ENCODE measurements at places on chromosomes 1 and 21.
A peak's percentile ranks its signal among the peaks of the same experiment; 100 is the strongest.

GRCh38 chr1:36520056-36520455 lies 37.3 kb upstream of the CSF3R start:
- no peak for DNase-seq

GRCh38 chr1:8477983-8478362 lies 160.1 kb downstream of the SLC45A1 start:
- no peak for DNase-seq

DNA sequence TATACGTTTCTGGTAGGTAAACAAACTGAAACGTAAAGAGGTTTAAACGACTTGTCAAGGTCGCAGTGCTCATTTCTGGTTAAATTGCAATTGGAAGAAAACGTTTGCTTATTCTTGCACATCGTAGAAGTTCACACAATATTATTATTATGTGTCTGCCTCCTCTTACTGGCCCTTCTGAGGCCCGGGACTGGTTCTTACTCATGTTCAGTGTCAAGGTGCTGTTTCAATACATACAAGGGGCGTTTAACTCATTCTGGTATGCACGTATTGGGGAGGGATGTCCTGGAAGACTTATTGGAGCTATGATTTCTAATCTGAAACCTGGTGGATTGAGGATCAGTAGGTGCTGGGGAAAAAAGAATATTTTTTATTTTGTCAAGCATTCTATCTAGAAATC lies 932 bp downstream of the RPF1 start:
- DNase-seq, result no peak

- DNase-seq, result peak; percentile 20
These were observed 116.0 kb downstream of the TTLL7 start for GRCh38 chr1:83882906-83883305.

GRCh38 chr1:197725044-197725443 lies 50.2 kb downstream of the DENND1B start:
- DNase-seq, result no peak

DNA sequence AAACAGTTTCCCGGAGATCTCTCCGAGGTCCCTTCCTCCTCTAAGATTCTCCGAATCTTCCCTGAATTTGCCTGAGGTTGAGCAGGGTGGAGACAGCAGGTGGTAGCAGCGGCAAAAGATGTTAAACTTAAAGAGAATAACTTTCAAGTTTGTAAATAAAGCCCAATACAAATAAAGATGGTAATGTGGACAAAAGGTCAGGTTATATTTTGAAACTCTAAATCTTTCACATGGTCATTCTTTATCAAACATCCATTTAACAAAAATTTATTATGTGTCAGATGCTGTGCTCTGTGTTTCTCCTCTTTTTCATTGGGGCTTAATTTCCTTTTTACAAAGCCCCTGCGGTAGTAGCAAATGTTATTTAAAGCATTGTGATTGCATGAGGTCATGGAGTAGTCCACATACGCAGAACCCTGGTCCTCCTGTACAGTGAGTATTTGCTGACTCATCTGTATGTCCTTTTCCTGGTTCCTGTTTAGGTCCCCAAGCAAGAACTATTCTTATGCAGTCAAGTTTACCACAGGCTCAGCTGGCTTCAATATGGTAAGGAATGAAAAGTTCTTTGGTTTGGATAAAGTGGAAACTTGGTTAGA lies 119.2 kb downstream of the ITSN1 start:
- no peak for DNase-seq

- DNase-seq, result no peak
These were observed 2.1 kb upstream of the UBR4 start for GRCh38 chr1:19212167-19212566.

GRCh38 chr1:42877380-42877779 lies 31.0 kb downstream of the ZNF691 start:
- DNase-seq, result no peak

GRCh38 chr1:175015243-175015642 lies 8.0 kb downstream of the MRPS14 start:
- DNase-seq, result no peak

GRCh38 chr1:3219005-3219790 lies 150.2 kb downstream of the PRDM16 start:
- DNase-seq, result no peak

DNA sequence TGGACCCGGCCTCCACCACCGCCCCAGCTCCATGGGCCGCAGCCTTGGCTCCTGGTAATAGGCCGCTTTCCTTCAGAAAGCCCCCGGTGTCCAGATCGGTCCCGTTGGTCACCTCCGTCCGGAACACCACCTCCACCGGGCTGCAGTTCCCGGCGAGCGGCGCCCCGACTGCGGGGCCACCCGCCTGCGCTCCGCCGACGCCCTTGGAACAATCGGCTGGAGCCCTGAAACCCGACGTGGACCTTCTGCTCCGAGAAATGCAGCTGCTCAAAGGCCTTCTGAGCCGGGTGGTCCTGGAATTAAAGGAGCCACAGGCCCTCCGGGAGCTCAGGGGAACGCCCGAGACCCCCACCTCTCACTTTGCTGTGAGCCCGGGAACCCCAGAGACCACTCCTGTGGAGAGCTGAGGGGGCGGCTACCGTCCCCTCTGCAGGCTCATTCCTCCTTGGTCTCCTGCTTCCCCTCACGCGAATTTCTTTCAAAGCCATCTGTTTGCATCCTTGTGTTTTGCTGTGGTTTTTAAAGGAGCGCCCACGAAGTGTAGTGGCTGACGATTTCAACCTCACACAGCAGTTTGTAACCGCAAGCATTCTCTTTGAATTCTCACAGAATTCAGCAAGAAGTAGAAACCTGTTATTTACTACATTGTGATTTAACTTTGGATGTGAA lies 6.0 kb downstream of the FCRLB start:
- no peak for DNase-seq

DNA sequence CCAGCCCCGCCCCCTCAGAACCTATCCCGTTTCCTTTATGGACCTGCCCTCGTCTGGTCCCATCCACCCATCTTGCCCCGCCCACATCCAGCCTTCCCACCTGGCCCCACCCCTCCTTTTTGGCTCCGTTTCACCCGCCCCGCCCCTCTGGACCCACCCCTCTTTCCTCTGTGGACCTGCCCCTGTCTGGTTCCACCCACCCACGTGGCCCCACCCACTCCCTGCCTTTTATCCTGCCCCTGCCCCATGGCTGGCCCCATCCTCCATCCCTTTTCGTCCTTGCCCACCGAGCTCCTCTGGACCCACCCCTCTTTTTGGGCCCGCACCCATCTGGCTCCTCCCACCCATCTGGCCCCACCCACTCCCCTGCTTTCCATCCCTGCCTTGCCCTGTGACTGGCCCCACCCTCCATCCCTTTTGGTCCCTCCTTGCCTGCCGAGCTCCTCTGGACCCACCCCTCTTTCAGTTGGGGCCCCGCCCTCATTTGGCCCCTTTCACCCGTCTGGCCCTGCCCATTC lies 177.3 kb downstream of the CAMTA1 start:
- DNase-seq, result peak; percentile 88

GRCh38 chr1:53754484-53755312 lies 15.7 kb upstream of the GLIS1 start:
- DNase-seq, result no peak

GRCh38 chr21:32022146-32022545 lies 149.3 kb downstream of the HUNK start:
- no peak for DNase-seq

DNA sequence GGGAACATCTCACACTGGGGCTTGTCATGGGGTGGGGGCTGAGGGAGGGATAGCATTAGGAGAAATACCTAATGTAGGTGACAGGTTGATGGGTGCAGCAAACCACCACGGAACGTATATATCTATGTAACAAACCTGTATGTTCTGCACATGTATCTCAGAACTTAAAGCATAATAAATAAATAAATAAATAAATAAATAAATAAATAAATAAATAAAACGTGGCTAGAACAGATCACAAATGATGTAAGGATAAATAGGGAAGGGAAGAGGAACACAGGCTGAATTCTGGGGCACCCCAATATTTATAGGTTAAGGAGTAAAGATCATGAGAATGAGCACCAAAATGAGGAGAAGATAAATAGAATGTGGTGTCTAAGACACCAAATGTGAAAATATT lies 592.2 kb downstream of the AMY1C start:
- no peak for DNase-seq

DNA sequence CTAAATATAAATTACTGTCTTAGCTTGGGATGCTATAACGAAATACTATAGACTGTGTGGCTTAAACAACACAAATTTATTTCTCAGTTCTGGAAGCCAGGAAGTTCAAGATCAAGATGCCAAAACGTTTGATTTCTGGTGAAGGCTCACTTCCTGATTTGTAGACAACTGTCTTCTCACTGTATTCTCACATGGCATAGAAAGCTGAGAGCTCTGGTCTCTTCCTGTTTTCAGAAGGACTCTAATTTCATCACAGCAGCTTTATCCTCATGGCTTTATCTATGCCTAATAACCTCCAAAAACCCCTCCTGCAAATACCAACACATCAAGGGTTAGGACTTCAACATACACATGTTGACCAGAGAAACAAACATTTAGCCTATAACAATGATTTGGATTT lies 1795.5 kb downstream of the MRPL39 start:
- no peak for DNase-seq

GRCh38 chr1:216330262-216330661 lies 93.0 kb downstream of the USH2A start:
- DNase-seq, result no peak

- no peak for DNase-seq
These were observed 7.9 kb upstream of the FUBP1 start for GRCh38 chr1:77986810-77987209.

DNA sequence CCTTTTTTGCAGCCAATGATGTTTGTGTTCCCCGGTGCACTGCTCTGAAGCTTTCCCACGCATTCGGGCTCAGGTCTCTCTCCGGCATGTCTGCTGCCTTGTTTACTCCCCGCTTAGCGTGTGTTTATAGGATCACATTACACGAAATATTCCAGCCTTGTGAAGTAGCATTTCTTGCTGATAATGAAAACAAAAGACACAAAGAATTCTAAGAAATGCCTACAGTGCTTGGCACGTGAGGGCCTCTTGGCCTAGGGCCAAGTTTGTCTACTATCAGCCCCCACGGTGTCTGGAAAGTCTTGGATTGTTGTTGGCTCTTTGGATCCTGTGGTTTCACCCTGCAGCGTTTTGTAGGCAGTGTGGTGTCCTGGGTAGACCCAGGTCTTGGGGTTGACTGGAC lies 11.2 kb upstream of the GSTM4 start:
- DNase-seq, result no peak

DNA sequence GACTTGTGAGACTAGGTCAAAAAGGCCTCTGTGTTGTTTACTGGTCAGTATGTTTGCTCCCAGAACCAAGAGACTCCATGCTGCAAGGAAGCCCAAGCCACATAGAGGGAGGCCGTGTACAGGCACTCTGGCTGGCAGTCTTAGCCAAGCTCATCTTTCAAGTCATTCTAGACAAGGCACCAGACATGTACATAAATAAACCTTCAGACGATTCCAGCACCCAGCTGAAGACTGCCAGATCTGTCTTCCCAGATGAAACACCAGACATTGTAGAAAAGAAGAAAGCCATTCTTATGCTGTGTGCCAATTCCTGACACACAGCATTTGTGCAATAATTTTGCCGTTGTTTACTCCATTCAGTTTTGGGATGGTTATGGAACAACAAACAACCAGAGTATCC lies 595.5 kb downstream of the KIF26B start:
- no peak for DNase-seq

- DNase-seq, result no peak
These were observed 68.7 kb downstream of the EPB41 start for GRCh38 chr1:28983091-28983490.

- DNase-seq, result no peak
These were observed 69.1 kb upstream of the C1orf105 start for GRCh38 chr1:172351346-172351745.

Data from left colon (tissue), 2 donors.